Uterine smooth muscle cell (primary cell): ENCODE measurements at places on chromosomes 3 and 15. TPM values are rescaled to one million over a fixed set of nuclear protein-coding genes. Genes with fewer than 3 reads are reported as not detected.

The PDIA3 gene
- 160 and 313 TPM in 2 replicates for total RNA-seq

The RBPMS2 gene
- under 0.01 TPM in 2 replicates for total RNA-seq

The TTLL13 gene
- total RNA-seq: 0.12 TPM in 1 of 2 replicates, not detected in the other

The ADCY5 gene
- 0.22 and 1.9 TPM in 2 replicates for total RNA-seq

The MKRN2 gene
- 44.6 and 48.4 TPM in 2 replicates for total RNA-seq

The IQCF5 gene
- total RNA-seq: not detected in 2 replicates

The CEMIP gene
- 5.0 and 14.6 TPM in 2 replicates for total RNA-seq

The GALNT15 gene
- 3.4 and 4.6 TPM in 2 replicates for total RNA-seq
